ENCODE measurements at places on chromosomes 1 and 21. TPM values are rescaled to one million over a fixed set of nuclear protein-coding genes. Genes with fewer than 3 reads are reported as not detected.

GRCh38 chr21:21929226-21929625 is 931.0 kb downstream of the NCAM2 start:
- ATAC-seq: no peak

DNA sequence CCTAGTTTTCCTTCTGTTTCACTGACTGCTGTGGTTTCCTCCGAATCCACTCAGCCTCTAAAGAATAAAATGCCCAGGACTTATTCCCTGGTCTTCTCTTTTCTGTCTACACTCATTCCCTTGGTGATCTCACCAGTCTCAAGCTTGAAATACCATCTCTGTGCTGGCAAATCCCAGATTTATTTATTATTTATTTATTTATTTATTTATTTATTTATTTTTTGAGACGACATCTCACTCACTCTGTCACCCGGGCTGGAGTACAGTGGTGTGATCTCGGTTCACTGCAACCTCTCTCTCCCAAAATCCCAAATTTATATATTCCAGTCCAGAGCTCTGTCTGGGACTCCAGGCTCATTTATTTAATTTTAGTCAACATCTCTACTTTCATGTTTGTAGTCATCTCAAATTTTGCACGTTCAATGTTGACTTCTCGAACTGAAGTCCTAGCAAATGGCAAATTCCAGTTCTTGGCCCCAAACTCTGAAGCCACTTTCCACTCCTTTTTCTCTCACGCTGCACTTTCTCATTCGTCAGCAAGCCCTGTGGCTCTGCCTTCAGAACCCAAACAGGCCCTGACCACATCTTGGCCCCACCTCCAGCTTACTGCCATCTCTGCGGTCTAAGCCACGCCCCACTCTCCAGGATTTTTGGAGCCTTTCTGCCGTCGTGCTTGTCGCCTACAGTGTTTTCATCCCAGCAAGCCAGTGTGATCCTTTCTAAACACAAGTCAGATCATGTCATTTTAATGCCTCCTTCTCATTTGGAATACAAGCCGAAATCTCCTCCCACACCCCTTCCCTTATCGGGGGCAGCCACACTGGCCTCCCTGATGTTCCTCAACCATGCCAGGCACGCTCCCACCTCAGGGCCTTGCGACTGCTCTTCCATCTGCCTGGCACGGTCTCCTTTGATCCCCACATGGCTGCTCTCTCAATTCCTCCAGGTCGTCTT is 14.2 kb upstream of the TENT5B start:
- no peak for ATAC-seq

DNA sequence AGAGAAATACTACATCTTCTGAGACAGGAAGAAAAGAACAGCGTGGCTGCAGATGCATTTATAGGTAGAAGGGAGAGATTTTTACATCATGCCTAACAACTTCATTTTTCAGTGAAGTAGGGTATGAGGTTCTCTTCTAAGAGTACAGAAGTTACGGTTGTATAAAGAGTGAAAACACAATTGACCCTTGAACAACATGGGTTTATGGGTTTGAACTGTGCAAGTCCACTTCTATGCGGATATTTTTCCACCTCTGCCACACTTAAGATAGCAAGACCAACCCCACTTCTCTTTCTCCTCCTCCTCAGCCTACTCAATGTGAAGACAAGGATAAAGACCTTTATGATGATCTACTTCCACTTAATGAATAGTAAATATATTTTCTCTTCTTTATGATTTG is 64.5 kb downstream of the RPAP2 start:
- ATAC-seq: no peak

Gene MXRA8
- 30.0 TPM for total RNA-seq

DNA sequence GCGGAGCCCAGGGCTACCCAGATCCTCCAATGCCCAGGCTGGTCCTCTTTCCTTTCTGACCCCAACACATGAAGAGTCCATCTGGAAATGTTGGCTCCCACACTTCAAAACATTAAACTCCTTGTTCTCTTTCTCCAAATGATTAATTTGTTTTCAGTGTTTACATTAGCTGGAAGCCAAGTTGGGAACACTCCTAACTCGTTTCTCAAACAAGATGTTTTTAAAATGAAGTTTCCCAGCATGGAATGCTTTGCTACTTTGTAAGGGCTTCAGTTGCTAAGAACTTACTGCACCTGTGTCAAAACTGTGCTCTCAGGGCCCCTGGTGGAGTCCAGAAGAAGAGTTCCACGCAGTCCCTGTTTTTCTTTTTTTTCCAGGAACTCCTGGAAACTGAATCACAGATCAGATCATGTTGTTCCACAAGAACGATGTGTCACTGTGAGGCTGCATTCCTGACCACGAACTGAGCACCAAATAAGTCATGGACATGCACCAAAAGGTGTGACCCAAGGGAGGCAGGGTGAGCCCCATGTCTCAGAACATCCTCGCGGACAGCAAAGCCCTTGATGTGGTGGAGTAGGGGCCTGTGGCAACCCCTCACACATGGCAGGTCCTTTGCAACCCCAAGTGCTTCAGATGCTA is 257.3 kb downstream of the KCNJ6 start:
- no peak for ATAC-seq

DNA sequence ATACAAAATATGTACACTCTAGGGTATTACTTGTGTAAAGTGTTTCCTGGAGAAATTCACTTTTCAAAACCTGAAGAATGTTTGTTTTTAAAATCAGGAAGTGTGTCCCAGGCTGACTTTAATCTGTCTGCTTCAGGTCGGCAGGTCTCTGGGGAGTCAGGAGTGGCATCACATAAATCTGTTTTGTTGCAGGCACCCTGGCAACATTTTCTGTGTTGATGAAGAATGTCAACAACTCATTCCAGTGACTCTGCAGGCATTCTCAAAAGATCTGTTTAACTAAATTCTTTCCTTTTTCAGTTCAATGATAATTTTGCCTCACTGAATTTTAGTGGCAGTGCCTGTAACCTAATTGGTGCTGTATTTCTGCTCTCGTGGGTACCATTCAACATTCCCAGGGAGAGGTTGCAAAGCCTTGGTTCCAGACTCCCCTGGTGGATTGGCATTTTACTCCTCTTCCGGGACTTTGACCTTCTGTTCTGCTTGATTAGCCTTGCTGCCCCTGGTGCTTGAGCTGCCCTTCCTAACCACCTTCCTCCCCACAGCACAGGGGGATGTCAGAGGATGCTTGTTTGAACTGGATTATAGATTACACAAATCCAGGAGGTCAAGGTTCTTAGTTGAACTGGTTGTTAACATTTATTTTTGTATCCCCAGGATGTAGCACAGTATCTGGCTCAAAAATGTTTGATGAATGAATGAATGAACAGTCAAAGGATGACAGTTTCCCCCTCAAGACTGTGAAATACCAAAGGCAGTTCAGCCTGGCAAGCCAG is 55.4 kb upstream of the LPGAT1 start:
- ATAC-seq: no peak

DNA sequence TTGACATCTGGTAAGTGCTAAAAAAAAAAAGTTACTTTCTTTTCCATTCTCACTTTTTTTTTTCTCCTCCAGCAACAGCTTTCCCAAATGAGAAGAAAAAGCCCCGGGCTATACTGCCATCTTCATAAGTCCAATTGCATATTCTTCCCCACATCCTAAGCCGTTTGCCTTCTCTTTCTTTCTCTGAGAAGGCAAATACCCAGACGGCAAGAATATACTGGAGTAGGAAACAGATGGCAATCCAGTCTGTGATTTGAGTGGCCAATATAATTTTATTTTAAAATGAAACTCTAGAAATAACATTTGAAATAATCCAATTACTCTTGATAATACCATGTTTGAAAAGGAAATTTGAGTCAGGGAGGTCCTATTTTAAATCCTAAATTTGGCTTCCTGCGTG is 44.6 kb upstream of the GREM2 start:
- no peak for ATAC-seq

- no peak for ATAC-seq
Measured at GRCh38 chr1:160076295-160076694, 5.0 kb upstream of the KCNJ9 start.

DNA sequence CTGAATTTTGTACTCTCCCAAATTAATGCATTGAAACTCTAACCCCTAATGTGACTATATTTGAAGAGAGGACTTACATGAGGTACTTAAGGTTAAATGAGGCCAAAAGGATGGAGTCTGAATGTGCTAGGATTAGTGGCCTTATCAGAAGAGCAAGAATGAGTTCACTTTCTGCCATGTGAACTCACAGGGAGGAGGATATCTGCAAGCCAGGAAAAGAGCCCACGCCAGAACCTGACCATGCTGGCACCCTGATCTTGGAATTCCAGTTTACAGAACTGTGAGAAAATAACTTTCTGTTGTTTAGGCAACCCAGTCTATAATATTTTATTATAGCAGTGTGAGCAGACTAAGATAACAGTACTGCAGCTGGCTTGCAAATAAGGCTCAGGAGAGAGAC is 12.2 kb upstream of the FASLG start:
- ATAC-seq: no peak

DNA sequence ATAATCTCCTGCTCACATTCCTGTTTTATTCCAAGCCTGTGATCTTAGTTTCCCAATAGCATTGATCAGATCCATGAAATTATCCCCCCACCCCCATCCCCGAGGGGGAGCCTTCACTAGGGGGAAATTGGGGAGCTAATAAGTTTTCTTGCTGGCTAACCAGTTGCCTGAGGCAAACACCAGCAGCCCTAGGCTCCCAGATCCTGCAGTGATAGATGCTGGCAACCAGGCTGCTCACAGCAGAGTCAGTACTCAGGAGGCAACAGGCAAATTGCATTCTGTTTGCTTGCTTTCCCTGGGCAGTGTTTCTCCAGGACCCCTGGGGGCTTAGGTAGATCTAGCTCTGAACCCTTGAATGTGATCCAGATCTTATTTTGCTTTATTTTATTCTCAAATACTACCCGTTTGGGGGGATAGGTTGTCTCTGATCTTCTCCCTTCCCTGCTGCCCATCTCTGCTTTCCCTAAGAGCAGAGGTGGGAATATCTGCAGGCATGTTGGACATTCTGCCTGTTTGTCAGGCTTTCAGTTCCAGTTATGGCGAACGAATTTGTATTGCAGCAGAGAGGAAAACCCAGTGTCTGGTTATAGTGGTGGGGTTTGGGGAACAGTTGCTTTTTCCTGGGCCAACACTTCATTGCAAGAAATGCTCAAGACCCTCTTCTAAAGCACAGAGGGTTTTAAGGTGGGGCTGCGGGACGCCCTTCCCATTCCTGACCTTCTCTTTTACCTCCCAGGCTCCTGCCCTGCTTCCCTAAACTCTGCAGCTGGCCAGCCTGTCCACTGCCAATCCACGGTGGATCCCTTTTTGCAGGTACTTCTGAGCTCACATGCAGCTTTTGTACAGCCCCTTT is 289.8 kb upstream of the PLXNA2 start:
- no peak for ATAC-seq

- ATAC-seq: no peak
Measured at GRCh38 chr1:162010175-162010506, 13.5 kb downstream of the OLFML2B start.

GRCh38 chr1:171484760-171485374 is 463 bp upstream of the PRRC2C start:
- ATAC-seq: peak; percentile 46

DNA sequence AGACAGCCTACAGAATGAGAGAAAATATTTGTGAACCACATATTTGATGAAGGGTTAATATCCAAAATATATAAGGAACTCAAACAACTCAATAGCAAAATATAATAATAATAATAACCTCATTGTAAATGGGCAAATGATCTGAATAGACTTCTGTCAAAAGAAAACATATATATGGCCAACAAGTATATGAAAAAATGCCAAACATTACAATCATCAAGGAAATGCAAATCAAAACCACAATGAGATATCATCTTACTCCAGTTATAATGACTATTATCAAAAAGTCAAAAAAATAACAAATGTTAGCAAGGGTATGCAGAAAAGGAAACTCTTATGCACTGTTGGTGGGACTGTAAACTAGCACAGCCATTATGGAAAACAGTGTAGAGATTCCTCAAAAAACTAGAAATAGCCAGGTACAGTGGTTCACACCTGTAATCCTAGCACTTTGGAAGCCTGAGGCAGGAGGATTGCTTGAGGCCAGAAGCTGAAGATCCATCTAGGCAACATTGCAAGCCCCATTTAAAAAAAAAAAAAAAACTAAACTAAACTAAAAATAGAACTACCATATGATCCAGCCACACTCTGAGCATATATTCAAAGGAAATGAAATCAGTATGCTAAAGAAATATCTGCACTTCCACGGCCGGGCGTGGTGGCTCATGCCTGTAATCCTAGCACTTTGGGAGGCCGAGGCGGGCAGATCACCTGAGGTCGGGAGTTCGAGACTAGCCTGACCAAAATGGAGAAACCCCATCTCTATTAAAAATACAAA is 17.3 kb upstream of the TRIM67 start:
- no peak for ATAC-seq

Gene S100A11
- 494 TPM for total RNA-seq

GRCh38 chr21:45973475-45974072 is 8.0 kb upstream of the COL6A1 start:
- peak; percentile 23 for ATAC-seq

Gene NPPA
- not detected for total RNA-seq

Gene S100A1
- total RNA-seq: 3.7 TPM

DNA sequence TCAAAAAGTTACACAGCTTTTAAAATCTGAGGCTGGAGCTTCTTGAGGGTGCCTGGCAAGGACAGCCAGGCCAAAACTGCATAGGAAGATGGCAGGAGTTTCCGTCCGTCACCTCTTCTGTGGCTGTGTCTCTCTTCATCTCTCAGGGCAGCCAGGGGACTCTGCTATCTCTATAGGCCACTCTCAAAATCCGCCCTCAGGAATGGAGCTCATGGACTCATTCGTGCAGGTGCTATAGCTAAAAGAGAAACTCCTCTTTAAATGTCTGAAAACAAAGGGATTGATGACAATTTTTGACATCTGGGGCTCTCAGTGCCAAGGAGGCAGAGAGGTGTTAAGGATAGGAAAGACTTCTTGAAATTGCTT is 27.2 kb downstream of the OVAAL start:
- ATAC-seq: no peak

DNA sequence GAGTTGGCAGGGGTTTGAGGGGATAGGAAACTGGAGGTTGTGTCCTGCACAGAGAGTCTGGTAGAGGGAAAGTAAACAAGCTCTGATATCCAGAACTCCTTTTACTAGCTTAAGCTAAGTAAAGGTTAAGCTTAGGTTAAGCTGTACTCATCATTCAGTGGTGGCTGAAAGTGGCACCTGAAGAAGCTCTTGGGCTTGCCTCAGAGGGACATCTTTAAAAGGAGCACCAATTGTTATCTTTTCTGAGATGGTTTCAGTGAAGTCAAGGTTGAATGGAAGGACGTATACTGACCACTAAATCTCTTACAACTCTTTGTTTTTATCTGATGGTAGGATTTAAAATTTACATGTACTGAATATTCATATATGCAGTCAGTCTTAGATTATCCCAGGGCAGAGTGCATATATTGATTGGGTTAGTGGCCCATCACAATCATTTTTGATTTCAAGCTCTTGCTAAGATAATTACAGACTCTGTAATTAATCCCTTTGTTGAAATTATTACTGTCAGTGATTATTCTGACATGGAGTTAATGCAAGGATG is 43.3 kb downstream of the S1PR1 start:
- no peak for ATAC-seq

- no peak for ATAC-seq
Measured at GRCh38 chr1:30708361-30708728, 15.0 kb downstream of the MATN1 start.

Gene GBP3
- total RNA-seq: 33.6 TPM

Gene IFNGR2
- 37.7 TPM for total RNA-seq

All from motor neuron (in vitro differentiated cells).